ENCODE measurements at places on chromosomes 7 and 10. TPM values are rescaled to one million over a fixed set of nuclear protein-coding genes. Genes with fewer than 3 reads are reported as not detected.

NUTM2A gene
- 1.2 TPM for polyA plus RNA-seq

DNA sequence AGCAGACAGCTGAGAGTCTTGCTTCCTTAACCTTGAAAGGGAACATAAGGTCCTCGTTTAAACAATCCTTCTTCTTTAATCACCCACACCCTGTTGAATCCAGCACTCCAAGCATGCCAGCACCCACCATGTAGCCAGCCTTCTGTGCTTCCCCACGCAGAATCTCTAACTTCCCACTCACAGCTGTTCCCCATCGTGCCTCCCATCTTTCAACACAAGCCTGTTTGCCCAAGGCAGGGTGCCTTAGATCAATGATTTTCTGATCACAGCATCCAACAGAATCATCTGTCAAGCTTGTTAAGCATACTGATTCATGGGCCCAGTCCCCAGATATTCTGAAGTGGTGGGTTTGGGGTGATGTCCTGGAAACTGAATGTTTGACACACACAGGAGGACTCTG lies 530.8 kb downstream of the SH2D4B start:
- DNase-seq: no peak

GRCh38 chr10:22489467-22489866 lies 144.2 kb downstream of the SPAG6 start:
- no peak for DNase-seq

- peak; percentile 56 for DNase-seq
Observed at GRCh38 chr7:44881610-44882009, 3.7 kb downstream of the PURB start.

DNA sequence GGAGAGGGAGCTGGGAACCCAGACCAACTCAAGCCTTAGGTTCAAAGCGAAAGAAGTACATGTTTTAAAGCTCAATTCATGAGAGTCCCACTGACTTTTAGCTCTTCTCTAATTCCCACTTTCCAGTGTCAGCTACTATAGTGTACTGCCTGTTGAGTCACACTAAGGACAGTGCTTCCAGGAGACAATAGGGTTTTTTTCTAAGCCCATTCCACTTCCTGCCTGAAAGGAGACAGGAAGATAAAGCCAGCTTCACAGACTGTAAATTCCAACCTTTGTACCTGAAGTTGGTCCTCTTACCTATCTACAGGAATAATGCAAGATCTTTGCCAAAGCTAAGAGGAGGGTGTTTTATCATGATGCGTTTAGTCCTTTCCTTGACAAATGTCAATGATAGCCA lies 4.4 kb downstream of the MSRB2 start:
- no peak for DNase-seq

TUBAL3 gene
- 0.06 TPM for polyA plus RNA-seq

ANKRD2 gene
- polyA plus RNA-seq: 1.2 TPM

- DNase-seq: peak; percentile 39
Observed at GRCh38 chr10:58299580-58299979, 30.6 kb downstream of the CISD1 start.

DNA sequence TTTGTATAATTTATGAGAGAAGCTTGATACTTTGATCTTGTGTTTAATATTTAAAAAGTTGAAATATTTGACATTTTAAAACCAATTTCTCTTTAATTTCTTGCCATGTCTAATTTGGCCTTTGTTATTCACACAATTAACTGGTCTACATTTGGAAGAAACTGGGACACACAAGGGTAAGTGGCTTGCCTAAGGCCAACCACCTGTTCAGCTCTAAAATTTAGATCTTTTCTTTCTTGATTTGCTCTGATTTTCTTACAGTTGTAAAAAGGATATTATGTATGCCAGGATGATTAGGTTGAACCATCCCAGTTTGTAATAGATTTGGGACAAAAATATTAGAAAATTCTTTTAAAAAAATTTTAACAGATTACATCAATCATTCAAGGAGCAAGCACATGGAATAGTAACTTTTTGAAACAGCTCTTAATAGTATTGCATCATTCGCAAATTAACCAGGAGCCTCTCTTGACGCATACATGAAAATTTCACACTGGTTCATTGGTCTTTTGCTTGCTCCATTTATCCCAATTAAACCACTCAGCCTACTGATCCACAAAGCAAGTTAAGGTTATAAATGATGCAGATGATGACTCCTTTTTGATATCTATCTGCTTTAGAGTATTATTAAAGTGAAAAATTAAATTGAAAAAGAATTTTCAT lies 222.4 kb upstream of the SLC26A5 start:
- DNase-seq: no peak

GNGT1 gene
- polyA plus RNA-seq: not detected

EVX1 gene
- not detected for polyA plus RNA-seq

DNA sequence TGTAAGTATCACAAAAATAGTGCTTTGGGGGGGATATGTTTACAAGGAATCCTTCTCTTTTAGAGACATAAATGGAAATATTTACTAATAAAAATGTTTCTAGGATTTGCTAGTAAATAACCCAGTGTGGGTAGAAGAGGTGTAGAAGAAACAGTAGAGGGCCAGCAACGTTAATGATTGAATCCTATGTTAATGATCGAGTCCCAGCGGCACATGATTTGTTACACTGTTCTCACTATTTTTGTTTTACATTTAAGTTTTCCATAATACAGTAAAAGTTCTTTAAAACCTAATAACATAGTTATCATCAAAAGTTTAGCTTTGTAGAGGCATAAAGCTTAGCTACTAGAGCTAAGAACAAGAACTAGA lies 66.0 kb downstream of the UBE2H start:
- no peak for DNase-seq

ZFAND2A gene
- polyA plus RNA-seq: 36.8 TPM

TWIST1 gene
- polyA plus RNA-seq: 0.27 TPM

DNA sequence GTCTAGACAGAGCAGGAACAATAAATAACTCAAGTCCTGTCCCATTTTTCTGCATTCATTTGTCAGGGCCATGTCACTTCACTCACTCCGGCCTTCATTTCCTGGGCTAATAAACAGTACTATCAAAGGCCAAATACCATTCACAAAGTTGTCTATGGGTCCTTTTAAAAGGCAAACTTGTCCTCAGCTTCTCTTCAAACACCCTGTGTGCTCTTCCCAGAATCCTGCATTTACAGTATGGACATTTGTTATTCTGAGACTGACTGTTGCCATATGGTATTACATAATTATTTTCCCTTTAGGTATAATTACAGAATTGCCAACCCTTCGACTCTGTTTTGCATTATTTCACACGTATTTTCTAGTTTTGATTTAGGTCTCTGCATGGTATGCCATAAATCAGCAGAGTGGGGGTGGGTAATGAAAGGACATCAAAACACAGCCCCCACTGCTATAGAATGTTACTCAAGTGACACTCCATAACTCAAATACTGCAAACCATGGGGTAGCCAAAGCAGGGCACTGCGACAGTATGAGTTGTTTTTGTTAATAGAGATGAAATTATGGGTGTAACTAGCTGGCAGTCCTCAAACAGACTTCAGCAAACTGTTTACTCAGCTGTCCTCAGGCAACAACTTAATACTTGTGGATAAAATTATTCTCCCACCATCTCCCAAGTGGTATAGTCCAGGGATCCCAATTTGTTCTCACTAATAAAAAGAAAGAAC lies 183.7 kb downstream of the TRIL start:
- peak; percentile 52 for DNase-seq

- DNase-seq: peak; percentile 88
Observed at GRCh38 chr10:103888113-103888841, 29.7 kb downstream of the STN1 start.

CCL26 gene
- 0.94 TPM for polyA plus RNA-seq

DNA sequence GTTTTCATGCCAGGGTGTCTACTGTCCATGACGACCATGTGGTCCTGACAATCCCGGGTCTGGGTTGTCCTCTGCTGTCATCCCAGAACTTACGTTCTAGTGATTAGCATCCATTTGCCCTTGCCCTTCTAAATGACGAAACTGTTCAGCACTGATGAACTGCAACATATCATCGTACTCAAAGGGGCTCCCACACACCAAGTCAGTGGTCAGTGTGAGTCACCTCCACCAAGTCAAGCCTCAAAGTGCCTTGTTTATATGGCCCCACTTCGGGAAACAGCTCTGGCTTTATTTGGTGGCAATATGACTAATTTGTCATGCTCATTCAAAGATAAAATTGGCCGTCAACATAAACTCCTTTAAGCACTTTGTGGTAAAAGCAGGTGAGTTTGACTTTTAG lies 110.7 kb downstream of the FRMD4A start:
- no peak for DNase-seq

ANKRD22 gene
- polyA plus RNA-seq: 1.1 TPM

PAX4 gene
- polyA plus RNA-seq: not detected

- no peak for DNase-seq
Observed at GRCh38 chr10:68269562-68270290, 37.8 kb upstream of the ATOH7 start.

NSUN5 gene
- polyA plus RNA-seq: 25.4 TPM

DNA sequence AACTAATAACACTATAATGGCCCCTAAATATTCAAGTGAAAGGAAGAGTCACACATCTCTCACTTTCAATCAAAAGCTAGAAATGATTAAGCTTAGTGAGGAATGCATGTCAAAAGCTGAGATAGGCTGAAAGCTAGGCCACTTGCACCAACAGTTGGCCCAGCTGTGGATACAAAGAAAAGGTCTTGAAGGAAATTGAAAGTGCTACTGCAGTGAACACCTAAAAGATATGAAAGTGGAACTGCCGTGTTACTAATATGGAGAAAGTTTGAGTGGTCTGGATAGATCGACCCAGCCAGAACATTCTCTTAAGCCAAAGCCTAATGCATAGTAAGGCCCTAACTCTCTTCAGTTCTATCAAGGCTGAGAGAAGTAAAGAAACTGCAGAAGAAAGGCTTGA lies 12.1 kb upstream of the SNX13 start:
- DNase-seq: no peak

DNA sequence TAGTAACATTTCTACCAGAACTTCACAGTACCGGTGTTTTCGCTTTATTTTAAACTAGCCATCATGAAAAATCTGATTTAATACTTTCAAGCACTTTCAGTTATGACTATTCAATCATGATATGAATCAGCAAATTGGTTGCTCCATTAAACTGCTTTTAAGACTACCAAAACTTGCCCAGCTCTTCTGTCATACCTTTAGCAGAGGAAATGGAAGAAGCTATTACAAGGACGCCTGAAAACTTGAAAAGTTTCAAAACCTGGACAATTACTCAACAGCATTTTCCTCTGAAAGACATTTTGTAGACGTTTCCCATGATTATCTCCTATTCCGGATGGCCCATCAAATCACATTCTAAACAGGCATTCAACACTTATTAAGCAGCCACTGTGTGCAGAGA lies 2.0 kb downstream of the JAZF1 start:
- no peak for DNase-seq

MYPN gene
- polyA plus RNA-seq: 0.02 TPM

CALHM3 gene
- polyA plus RNA-seq: not detected

AKR1C8 gene
- polyA plus RNA-seq: 0.03 TPM

DNA sequence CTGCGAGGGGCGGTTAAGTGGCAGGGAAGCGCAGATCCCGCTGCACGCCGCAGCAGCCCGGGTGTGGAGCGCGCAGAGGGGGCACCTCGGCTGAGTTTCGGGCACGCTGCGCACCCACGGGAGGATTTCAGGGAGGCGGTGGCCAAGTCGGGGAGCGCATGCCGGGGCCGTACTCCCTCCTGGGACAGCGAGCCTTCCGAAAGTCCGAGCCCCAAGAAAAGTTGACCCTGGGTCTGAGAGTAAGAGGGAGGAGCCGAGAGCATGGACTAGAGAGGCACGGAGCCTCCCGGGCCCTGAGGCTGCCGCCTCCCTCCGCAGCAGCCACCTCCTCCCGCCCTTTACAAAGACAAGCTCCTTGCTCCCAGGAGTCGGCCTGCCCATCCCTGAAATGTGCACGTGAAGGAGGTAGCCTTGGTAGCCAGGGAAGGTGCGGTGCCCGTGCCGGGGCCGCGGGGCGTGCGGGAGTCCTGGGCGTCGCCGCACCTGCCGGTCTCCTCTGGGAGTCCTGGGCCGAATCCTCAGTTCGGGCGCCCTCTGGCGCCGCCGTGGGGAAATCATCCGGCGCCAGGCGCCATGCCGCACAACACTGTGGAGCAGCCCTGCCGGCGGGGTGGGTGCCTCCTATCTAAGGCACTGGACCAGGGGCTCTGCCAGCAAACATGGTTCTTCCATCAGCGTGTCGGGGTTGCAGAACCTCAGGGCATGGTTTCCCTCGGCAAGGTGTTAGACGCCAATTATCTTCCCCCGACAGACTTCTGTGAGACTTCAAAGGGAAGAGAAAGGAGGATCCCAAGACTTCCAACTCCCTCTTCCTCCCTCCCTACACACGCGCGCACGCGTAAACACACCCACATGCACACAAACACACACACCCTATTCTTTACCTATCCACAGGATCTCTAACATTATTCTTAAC lies 104.0 kb downstream of the TRIL start:
- DNase-seq: peak; percentile 80

- DNase-seq: no peak
Observed at GRCh38 chr7:38335128-38335491, 61.7 kb upstream of the TARP start.

GRCh38 chr7:108347616-108348015 lies 108.6 kb downstream of the NRCAM start:
- peak; percentile 53 for DNase-seq

GPR15LG gene
- not detected for polyA plus RNA-seq

DNA sequence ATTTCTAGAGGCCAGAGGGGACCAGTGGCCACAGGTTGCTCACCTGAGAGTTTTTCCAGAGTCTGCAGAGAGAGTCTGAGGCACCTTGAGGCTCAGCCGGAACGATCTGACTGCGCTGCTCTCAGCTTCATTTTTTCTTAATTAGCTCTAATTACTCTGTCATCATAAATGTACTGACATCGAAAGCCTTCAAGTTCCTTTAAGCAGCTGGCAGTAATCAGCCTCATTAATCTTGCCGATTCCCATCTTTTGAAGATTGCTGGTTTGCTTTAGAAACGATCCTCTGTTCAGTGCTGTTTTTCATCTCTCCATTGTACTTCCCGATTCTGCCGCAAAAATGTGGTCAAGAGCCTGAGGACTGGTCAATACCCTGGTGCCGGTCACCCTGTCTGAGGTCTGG lies 454.7 kb downstream of the TYW1 start:
- no peak for DNase-seq

DNA sequence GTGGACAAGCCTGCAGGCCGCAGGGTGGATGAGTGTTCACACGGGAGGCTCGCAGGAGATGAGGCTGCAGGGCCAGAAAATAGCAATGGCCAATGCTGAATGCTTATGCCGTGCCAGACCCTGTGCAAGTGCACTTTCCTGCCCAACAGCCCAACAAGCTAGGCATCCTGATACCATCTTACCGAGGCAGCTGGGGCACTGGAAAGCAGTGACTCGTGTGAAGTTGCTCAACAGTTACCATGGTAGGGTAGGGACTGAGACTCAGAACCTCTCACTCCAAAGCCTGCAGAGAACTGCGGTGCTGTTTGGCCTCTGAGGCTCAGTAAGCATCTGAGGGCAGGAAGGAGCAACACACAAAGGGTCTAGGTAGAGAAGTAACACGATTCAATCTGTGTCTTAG lies 43.7 kb downstream of the JAZF1 start:
- DNase-seq: no peak
